ENCODE measurements at places on chromosomes 13 and 19.

- no peak for DNase-seq
Observed at GRCh38 chr13:112605531-112605990, 17.6 kb upstream of the TUBGCP3 start.

GRCh38 chr13:55410398-55411330, 1730.1 kb upstream of the PRR20A start:
- no peak for DNase-seq

DNA sequence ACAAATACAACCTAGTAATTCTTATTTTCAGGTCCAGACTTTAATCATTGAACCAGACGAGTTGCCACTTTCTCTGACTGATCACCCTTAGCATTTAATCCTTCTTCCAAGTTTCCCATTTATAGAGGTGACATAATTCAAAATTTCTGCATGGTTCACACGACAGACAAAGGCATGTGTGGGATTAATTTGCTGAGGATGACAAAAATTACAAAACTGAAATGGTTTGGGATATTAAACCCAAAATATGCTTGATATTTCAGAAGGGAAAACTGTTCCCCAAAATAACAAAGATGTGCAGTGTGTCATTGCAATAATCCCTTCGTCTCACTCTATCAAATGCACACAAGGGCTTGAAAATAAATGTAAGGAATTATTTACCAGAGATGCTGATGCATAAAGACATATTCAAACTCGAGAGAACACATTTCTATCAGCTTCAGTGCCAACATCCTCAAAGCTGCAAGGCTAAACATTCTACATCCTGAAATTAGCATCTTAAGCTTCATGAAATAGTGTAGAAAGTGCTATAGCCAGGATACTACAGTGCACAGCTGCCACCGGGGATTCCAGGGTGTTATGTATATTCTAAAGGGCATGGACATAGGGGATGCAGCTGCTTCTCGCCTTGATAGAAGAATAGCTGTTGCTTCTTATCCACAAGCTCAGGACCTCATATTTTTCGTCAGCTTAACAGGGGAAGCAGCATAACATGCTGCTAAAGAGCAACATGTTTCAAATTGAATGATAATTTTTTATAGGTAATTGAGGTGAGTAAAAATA, 198.7 kb upstream of the SLITRK1 start:
- no peak for DNase-seq

DNA sequence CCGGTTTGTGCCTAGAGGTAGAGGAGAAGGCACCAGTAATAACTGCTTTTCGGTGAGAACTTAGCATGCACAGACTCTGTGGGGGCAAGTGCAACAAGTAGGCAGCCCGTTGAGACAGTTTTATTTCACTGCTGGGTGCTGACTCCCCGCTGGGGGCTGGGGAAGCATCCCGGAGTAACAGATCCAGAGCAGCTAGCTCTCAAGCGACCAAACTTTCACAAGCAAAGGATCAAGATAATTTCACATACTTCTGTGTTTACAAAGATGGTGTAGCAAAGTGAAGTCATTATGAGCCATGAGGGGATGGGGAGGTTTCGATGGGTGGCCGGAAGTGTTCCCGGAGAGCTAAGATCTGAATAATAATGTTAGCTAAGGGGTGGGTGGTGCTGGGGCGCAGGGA, 2.8 kb downstream of the NACC1 start:
- DNase-seq, result no peak

DNA sequence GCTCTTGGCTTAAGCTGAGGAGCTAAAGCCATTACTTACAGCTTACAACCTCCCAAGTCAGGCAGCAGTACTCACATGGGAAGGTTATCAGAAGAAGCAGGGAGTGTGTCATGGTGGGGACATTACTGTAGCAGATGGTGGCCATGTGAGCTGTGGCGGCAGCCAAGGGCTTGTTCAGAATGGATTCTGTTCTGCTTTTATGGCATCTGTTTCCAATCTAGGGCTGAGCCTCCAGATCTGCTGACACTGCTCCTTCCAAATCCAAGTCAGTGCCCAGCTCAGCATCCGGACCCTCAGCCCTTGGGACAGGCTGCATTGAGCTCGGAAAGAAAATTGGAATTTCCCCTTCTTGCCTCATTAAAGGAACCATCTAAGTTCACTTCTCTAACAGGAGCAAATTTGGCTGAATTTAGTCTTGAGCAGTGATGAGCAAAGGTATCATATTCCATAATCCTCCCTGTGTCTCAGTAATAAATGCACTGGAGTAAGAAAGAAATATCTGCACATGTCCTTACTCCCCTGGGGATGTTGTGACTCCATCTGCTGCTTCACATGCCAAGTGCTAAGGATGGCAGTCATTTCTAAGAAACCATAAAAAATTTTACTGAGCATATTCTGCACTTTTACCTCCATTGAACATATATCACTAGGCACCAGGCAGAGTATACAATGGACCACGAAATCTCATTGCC, 73.9 kb downstream of the KCTD12 start:
- DNase-seq, result no peak

DNA sequence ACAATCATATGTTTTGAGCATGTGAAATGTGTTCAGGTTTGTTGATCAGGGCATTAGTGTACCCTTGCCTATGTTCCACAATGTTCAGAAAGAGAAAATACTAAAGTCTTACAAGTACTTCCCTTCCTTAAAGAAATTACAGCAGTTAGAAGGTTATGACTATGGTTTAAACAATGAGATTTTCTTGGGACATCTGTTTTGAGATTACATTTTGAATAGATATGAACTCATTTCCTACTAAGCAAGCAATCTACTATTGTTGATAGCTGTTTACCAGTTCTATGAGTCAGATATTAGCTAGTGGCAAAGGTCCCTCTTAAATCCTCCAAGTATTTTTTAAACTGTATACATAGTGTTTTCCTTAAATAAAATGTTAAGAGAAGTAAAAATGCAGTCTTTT, 241.3 kb downstream of the DACH1 start:
- DNase-seq, result no peak

- no peak for DNase-seq
Observed at GRCh38 chr19:2575734-2576481, 100.0 kb downstream of the GADD45B start.

GRCh38 chr19:5001615-5002014, 32.7 kb downstream of the KDM4B start:
- no peak for DNase-seq

- DNase-seq, result no peak
Observed at GRCh38 chr19:50959731-50960500, 7.1 kb upstream of the KLK5 start.

- no peak for DNase-seq
Observed at GRCh38 chr19:4068047-4068966, 1.6 kb upstream of the ZBTB7A start.

GRCh38 chr19:29326849-29327840, 114.2 kb upstream of the UQCRFS1 start:
- DNase-seq, result no peak

GRCh38 chr13:21688056-21688455, 17.2 kb downstream of the FGF9 start:
- DNase-seq, result peak; percentile 30

DNA sequence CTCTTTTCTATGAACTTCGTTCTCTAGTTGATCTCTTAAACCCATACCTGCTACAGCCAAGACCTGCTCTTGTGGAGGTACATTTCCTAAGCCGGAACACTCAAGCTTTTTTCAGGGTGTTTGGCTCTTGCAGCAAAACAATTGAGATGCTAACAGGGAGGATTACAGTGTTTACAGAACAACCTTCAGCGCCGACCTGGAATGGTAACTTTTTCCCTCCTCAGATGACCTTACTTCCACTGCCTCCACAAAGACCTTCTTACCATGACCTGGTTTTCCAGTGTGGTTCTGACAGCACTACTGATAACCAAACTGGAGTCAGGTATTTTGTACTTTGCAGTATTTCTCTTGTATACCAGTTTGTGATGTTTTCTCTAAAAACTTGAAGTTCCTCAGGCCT, 506 bp downstream of the KCNRG start:
- no peak for DNase-seq

GRCh38 chr13:109200556-109200955, 571.1 kb downstream of the MYO16 start:
- no peak for DNase-seq

DNA sequence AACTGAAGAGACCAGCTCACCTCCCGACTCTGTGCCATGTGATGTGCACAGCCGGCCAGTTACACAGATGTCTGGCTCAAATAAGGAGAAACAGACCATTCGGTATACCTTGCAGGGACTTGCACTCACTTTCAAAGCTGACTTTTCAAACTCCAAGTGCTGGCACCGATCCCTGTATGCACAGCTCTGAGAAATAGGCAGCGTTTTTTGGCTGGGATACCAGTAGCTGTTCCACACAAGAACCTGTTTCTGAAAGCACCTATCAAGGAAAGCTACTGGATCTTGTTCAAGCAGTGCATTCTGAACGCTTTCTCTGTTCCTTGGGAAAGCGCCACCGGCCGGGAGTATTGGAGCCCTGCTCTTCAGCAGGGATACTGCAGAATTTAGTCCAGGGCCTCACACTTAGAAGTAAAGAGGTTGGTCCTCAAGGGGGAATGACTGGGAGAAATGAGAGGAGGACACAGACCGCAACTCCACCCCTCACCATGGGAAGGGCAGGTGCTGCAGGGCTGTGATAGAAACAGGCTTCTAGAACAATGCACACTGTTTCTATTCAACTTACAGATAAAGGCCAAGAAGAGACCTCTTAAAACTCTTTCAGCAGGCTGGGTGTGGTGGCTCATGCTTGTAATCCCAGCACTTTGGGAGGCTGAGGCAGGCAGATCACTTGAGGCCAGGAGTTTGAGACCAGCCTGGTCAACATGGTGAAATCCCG, 53.6 kb upstream of the PABPC3 start:
- DNase-seq, result no peak

GRCh38 chr19:8319807-8320520, 1.2 kb downstream of the NDUFA7 start:
- no peak for DNase-seq

GRCh38 chr19:18340190-18340989, at the start of gene PGPEP1:
PGPEP1 (plus strand) TSS chr19:18340598; CDS start chr19:18340682, 84 bp downstream.
- DNase-seq, result no peak

GRCh38 chr19:4064496-4065260, 2.0 kb downstream of the ZBTB7A start:
- DNase-seq, result no peak

GRCh38 chr19:46442808-46443450, 14.2 kb upstream of the PNMA8C start:
- no peak for DNase-seq

DNA sequence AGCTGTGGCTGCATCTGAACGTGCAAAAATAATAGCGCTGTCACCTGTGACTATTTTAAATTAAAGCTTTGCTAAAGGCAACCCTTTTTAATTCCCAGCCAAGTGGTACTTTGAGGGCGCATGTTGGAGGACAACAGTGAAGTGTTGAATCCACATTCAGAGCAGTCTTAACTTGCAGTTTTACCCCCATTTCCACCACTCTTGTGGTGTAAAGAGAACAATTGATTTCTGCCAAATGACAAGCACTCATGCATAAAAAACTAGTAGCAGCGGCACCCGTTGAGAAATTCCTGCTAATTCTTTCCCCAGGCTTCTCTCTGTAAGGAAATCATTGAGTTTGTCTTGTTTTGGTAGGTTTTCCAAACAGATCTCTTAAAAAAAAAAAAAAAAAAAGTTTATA, 1033.3 kb downstream of the EFNB2 start:
- no peak for DNase-seq

- DNase-seq, result peak; percentile 41
Observed at GRCh38 chr19:14472202-14472938, 2.8 kb downstream of the PTGER1 start.

GRCh38 chr13:101210774-101211173, 205.5 kb downstream of the NALCN start:
- DNase-seq, result no peak

DNA sequence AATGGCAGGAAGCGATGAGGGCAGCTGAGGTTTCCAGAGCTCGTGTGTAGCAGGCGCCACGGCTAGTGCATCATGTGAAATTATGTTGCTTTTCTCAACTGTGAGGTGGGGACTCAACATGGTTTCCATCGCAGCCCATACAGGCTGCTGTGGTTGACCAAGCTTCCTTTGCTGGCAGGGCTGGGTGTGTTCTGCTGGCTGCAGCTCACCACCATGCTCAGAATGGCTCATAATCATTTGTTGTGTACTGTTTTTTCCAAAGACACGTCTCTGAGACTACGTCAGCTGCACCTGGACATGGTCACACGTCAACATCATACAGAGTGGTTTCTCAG, 16.1 kb upstream of the RASA3 start:
- DNase-seq, result peak; percentile 20

DNA sequence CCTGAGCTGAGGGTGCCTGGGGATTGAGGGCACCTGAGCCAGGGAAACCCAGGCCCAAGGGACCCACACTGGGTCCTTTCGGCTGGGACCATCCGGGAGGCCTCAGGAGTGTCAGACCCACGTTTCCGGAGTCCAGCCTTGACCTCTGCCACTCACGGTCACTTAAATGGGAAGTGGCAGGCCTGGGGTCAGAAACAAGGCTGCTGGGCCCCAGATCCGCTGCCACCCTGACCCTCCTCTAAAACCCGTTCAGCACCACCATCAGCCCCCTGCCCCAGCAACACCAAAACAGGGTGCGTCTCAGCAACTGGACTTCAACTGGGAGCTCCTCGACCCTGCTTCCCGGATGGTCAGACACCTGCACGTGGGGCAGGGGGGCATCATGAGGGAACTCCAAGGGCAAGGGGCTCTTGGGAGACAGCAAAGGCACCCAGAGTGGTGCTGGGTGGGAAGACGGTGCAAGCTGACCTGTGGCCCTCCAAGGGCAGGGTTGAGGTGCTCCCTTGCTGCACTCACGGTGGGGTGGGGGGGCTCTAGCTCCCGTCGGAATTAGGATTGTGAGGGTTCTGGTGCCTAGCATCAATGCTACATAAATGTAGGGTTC, 1.2 kb upstream of the PLPP2 start:
- no peak for DNase-seq

GRCh38 chr19:32532233-32532632, 48.8 kb upstream of the PDCD5 start:
- no peak for DNase-seq

DNA sequence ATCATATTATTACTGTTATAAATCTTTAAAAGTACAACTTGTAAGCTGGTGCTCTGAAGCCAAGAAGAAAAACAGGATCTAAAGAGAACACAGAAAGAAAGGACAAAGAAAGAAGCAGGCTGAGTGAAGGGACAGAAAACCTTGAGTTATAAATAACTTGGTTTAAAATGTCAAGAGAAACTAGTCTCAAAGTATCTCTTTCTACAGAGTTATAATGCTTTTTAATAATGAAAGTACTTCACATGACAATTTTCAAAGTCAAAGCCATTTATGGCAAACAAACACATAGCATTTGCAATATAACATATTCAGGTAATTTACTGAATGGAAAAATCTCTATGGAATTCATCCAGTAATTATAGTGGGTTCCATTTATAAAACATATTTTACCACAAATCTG, 33.4 kb downstream of the CAB39L start:
- DNase-seq, result no peak
